ENCODE measurements at places on chromosomes 16 and 17.

DNA sequence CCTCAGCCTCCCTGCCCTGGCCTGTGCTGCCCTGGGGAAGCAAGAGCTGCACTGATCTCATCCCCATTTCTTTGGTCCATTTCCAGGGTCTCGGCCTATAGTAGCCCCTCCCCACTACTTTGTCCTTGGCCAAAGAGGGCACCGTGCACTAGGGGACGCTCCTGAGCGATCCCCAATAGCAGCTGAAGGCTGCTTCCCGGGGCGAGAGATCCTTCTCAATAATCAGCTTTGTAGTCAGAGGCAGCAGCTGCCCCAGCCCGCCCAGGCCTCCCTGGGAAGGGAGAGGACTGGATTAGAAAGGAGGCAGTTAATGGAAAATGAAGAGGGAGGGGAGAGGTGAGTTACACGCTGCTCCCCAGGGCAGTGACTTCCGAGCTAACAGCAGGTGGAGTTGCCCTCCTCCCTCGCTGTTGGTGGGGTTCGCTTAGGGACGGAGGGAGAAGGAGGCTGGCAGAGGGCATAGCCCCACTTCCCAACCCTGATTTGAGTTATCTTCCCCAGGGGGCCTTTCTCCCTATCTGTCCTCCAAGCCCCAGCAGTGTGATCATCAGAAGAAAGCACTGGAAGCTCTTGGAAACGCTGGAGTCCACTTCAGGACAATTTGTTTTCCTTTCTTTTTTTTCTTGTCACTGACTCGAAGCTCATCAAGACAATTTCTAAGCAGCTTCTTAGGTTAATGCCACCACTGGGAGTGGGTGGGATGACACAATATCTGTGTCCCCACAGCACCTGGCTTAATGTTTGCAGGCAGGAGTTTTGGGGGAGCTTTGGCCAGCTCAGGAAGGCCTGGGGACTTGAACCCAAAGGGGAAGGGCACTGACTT, 2.6 kb downstream of the MXRA7 start:
- DNase-seq, result no peak

- no peak for DNase-seq
Measured at GRCh38 chr17:21061971-21062526, 19.2 kb upstream of the USP22 start.

DNA sequence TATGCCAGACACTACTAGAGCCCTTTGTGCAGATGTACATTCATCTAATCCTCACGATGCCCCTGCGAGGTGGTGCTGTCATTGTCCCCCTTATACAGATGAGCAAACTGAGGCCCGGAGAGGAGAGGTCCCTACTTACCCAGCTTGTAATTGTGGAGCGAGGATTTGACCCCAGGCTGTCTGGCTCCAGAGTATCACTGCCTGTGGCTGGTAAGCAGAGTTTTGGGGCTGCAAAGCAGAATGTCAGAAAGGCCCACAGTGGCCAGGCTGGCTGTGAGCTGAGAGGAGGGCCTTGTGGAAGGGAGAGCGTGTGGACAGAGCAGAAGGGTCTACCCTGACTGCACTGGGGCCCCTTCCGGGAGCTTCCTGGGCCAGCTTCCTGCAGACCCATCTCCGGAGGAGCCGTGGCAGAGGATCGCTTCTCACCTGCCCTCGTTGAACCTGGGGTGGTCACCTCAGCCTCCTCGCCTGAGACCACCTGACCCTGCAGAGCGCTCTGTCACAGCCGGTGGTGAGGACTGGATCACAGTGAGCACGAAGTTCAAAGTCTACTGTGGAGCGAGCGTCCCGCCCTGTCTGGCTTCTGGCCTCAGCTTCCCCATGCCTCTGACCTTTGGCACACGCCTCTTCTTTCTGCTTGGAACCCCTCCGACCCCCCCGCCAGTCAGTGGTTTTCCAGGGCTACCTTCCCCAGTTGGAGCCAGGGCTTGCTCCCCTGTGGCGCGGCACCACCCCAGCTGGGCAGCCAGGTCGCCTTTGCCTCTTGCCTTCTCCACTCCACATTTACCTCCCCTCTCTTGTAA, 12.1 kb downstream of the CMIP start:
- no peak for DNase-seq

DNA sequence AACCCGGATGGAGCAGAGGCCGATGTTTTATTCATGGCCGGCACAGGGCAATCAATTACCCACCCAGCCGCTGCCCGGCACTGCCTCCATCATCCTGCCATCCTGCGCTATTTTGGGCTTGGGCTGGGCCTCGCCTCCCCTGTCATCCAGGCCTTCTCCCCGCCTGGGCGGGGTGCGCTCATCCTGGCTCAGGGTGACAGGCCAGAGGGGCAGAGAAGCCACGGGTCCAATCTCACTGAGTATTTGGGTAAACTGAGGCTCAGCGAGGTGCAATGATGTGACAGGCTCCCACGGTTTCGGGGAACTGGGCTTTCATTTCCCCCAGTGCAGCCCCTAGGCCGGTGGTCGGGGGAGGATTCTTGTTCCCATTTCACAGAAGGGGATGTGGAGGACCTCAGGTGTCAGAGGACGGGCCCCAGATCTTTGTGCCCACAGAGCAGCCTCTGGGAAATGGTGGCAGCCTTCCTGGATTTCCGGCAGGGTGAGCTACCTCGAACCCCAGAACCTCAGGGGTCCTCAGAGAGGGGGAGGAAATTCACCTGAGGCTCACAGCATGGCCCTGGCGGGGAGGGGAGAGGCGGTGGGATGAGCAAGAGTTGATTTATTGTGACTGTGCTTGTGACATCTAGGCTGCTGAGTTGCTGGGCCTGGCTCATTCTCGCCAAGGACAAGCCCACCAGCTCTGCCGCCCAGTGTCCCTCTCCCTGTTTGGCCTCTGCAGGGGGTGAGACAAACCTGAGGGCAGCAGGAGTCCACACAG, 23.8 kb upstream of the KCNJ12 start:
- no peak for DNase-seq

DNA sequence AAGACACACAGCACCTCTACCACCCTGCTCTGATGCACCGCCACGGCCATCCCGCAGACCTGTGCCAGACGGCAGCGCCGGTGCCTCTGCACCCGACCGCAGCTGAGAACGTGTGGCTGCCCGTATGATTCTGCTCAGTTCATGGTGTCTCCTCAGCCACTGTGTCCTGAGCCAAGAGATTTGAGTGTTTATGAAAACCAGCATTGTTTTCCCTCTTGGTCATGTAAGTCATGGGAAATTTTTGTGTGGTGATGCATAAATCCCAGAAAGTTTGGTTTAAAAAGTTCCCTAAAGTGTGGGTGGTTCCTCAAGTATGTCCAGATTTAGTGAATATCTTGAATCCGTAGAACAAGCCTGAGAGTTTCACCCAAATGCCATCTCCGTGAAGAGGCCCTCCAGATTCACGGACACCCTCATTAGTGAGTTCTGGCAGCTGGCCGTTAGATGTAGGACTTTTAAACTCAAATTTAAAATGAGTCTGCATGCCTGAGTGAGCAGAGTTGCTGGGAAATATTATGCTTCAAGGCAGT, 57.6 kb downstream of the CDRT4 start:
- no peak for DNase-seq

All from cortex of kidney (tissue), 1 donor.